ENCODE measurements at places on chromosomes 2 and 18. TPM values are rescaled to one million over a fixed set of nuclear protein-coding genes. Genes with fewer than 3 reads are reported as not detected.

The SERPINB13 gene
- not detected for total RNA-seq

GRCh38 chr2:38740851-38741731 is 10.1 kb downstream of the SRSF7 start:
- H3K4me3 ChIP-seq, result no peak overlapping the region
- no peak overlapping the region for H3K27ac ChIP-seq
- no peaks in the 10 kb centered on the region for H3K27me3 ChIP-seq
- H3K36me3 ChIP-seq, result peaks cover 71% of the 10 kb centered on the region

DNA sequence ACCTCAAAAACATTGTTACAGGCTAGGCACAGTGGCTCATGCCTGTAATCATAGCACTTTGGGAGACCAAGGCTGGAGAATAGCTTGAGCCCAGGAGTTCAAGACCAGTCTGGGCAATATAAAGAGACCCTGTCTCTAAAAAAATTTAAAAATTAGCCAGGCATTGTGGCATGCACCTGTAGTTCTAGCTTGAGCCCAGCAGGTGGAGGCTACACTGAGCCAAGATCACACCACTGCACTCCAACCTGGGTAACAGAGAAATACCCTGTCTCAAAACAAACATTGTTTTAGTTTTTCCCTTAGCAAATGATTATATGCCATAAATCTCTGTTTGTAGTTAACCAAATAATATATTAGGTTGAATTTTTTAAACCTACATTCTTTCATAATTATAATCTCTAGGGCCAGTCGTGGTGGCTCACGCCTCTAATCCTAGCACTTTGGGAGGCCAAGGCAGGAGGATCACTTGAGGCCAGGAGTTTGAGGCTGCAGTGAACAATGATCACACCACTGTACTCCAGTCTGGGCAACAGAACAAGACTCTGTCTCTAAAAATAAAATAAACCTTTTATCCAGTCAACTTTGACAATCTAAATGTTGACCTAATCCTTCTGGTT is 13.3 kb upstream of the CYP20A1 start:
- H3K4me3 ChIP-seq, result no peak overlapping the region
- no peaks in the 10 kb centered on the region for H3K27me3 ChIP-seq
- no peak overlapping the region for H3K27ac ChIP-seq
- H3K36me3 ChIP-seq, result 0 out of 3 replicates have a peak, but pooled peaks cover 2% of the 10 kb centered on the region

DNA sequence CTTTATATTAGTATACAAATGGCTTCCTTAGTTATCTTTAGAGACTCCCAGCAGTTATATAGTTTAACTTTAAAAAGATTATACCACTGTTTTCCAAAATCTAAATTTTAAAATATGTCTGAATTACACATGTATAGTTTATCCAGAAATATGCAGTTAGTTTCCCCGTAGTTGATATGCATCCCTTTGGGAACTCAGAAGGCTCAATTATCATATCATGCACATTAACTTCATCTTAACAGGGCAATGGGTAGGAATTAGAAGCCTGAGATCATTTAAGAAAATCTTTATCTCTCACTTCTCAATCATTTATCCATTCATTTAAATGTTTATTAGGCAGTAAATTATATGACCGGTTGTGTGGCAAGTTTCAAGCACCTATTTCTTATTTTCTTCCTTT is 27.2 kb downstream of the NLRC4 start:
- H3K27ac ChIP-seq, result no peak overlapping the region
- H3K4me3 ChIP-seq, result no peak overlapping the region
- H3K36me3 ChIP-seq, result no peaks in the 10 kb centered on the region
- H3K27me3 ChIP-seq, result no peaks in the 10 kb centered on the region

The OTX1 gene
- 7.1 TPM for total RNA-seq

The TMEM169 gene
- 0.04 TPM for total RNA-seq
